ENCODE measurements at places on chromosomes 13 and 19.

GRCh38 chr19:42370626-42371175, 19.4 kb downstream of the CNFN start:
- DNase-seq: no peak

- DNase-seq: no peak
These were observed 7.1 kb downstream of the SMAD9 start for GRCh38 chr13:36912973-36913372.

DNA sequence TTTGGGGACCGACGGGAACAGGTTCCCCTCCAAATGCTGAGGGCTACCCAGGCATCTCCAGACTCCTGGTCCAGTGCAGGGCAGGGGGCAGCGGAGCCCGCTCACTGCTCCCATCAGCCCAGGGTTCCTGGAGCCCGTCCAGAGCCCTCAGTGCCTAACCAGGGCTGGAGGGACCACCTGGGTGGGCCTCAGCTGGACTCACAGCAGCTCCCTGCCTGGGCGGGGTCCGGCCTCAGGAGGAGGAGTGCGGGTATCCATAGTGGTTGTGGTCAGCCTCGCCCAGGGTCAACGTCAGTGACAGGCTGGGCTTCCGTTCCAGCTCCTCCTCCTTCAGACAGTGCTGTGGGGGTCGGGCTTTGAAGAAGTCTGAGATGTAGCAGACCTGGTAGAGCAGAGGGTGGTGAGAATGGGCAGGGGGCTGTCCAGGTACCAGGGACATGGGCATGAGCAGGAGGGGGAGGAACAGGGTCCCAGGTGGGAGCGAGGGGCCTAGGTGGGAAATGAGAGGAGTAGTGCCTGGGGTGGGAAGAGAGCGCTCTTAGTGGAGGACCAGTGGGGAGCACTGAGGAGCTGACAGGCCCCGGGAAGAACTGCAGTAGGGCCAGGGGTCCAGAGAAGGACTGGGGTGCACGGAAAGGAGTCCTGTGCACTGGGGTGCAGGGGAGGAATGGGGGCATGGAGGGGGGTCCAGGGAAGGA, 9.9 kb downstream of the PLPP2 start:
- no peak for DNase-seq

- no peak for DNase-seq
These were observed 1.2 kb downstream of the SAMD1 start for GRCh38 chr19:14089412-14089661.

- no peak for DNase-seq
These were observed 1.7 kb downstream of the CNMD start for GRCh38 chr13:52737965-52738364.

GRCh38 chr19:47679922-47680857, 33.0 kb upstream of the EHD2 start:
- no peak for DNase-seq

GRCh38 chr19:33375837-33376159, 2.3 kb downstream of the CEBPG start:
- no peak for DNase-seq

GRCh38 chr13:92739306-92739818, 487.2 kb upstream of the GPC6 start:
- DNase-seq: no peak

DNA sequence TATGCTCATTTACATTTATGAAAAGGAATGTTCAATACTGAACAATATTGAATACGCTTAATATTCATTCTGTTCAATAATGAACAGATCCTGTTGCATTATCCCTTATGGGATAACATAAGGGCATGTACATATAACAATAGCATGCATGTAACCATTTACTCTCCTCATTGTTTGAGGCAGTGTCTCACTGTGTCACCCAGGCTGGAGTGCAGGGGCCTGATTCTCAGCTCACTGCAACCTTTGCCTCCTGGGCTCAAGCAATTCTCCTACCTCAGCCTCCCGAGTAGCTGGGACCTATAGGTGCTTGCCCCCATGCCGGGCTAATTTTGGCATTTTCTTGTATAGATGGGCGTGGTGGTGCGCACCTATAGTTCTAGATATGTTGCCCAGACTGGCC, 4.8 kb upstream of the DGKH start:
- DNase-seq: no peak

DNA sequence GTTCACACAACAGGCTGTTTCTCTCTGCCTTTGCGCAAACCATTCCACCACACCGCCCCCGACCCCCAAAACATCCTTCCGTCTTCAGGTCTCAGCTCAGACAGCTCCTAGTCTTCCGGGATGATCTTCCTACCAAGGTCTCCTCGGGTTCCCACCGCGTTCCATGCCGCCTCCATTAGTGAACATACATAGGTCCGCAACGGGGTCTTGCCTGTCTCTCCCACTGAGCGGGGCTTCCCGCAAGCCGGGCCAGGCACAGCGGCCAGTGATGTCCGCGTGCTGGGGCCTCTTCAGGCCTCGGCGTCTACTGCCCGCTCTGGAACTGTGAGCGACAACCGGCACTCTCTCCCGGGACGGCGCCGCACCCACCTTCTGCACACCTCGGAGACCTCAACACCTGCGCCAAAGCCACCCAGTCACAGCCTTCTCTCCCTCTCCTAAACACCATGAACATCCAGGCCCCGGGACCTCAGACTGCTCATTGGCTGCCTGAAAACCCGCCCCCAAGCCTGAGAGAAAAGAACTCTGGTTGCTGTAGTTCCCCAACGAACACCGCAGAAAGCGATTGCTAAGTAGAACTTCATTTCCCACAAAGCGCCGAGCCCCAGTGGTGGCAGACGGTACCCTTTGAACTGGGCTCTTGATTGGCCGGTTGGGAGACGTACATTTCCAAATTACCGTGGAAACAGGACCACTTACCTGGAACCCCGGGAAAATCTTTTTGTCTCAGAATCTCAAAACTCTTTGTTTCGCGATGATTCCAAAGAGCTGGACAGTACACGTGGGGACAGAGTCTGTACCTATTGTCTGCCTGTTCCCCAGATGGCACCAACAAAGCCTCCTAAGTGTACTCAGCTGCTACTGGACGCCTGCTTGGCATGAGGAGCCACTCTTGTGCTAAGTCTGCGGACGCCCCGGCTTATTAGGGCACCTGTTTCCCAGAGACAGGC, 9.5 kb downstream of the DYRK1B start:
- peak; percentile 91 for DNase-seq

GRCh38 chr19:32343550-32344262, 1.7 kb upstream of the ZNF507 start:
- DNase-seq: no peak

DNA sequence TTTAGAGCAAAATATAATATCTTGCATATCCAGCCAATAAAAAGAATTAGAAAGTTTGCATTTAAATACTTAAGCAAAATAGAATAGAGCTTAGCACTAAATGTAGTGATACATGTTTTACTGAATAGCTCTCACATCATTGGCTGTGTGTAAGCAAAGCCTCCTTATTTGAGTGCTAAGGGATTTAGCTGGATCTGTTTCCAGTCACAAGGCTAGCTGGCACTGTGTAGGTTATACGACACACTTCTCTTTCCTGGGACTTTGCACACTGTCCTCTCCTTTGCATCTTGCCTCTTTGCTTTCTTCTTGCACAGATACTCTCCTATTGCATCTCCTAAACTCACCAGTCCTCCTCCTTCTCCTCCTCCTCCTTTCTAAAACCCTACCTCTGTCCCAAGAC, 423.8 kb downstream of the KLF5 start:
- no peak for DNase-seq

DNA sequence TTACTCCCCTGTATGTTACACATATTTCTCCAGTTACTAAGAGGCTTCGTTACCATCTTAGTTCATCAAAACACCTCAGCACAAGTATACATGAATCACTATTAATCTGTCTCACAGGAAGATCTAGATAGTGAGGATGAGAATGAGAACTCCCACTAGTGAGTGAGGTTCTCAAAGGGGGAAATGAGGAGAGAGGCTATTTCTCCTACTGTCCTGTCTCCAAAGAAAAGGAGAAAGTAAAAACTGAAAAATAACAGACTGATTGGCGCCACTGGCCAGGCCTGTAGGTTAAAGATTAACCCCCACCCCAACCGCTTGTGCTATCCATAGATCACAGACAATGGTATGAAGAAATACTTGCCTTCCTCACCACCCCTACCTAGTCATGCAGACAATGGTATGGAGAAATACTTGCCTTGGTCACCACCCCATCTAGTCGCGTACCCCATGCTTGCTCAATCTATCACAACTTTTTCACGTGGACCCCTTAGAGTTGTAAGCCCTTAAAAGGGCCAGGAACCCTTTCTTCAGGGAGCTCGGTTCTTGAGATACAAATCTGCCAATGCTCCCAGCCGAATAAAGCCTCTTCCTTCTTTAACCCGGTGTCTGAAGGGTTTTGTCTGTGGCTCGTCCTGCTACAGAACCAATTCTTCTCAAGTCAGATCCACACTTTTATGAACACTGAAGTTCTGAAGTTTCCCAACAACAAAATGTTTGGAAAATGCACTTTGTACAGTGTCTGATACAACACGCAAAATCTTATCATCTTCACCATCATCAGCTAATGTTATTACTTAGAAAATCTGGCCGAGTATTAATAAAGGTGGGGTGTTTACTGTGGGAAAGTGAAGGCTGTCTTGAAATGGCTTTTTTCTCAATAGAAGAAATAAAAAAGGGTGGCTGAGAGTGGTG, 598.1 kb downstream of the UQCRFS1 start:
- no peak for DNase-seq

DNA sequence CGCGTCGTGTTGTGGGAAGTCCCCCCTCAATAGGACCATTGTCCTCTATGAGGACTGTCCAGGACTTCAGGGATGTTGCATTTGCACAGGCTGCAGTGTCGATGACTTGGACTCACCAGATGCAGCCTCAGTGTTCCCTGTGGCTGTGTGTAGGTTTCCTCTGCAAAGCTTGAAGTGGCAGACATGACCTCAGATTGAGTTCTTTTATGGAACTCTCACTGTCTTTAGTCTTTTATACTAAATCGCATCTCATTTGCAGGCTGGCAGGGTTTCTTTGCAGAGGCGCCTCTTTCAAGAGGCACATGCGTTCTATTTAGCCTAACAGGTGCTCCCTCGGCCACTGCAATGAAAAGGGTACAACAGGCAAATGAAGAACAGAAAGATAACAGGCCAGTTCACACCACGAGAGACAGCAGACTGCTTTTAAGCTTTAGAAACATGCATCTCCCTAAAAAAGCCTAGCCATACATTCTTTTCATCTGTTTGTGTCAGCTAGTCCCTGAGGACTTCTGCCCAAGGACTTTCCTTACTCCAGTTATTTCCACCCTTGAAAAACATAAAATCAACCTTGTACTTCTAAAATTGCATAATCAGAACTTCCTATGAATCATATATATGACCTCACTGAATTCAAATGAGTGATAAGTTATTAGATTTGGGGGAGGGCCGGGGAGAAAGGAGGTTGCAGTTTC, 118.4 kb downstream of the RAB20 start:
- no peak for DNase-seq

DNA sequence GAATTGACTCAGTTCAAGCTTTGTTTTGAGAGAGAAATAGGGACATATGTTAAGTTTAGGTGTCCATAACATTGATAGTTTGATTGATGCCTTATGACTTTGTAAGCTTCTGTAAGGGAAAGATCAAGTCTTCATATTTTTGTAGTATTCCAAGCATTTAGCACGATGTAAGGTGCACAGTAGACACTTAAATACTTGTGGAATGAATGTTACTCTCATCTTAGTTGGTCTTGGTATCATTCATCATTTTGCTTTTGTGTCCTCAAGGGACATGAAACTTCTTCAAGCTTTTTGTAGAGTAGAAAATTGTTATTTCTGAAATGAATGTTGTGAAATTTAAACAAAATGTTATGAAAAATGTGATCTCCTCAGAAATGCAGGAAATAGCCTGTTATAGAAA, 10.1 kb downstream of the TDRD3 start:
- DNase-seq: no peak

- DNase-seq: no peak
These were observed 137.9 kb upstream of the LSM14A start for GRCh38 chr19:34034318-34034846.

DNA sequence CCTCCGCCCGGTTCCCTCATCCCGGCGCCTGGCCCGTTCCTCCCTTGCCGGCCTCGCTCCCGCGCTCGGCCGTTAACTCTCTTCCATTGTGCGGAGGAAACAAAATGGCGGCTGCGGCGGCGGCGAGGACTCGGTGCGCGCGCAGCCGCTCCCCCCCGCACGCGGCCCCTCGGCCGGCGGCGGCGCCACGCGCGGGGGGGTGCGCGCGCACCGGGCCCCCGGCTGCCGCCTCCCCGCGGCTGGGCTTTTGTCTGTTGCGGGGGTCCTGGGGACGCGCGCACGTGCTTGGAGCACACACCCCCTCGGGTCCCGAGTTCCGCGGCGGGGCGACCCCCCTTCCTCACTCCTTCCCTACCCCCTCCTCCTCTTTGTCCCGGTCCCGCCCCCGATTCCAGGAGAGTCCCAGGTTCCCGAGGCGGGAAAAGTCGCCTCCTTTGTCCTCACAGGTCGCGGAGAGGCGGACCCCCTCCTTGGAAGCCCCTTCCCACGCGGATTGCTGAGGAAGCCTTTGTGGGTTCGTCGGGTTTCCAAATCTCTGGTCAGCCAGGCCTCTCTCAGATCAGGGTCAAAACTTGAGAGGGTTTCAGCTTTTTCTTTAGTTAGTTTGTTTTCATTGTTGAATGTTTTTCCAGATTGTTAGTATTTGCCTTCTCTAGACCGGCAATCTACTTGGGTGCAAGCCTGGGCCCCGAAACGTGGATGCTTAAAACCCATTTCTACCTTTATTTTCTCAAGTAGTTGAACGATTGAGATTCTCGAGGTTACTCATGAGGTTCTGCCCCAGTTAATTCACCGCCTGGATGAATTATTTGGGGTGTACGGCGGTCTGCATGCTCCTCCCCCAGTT, 687 bp downstream of the ILF3 start:
- DNase-seq: peak; percentile 75

DNA sequence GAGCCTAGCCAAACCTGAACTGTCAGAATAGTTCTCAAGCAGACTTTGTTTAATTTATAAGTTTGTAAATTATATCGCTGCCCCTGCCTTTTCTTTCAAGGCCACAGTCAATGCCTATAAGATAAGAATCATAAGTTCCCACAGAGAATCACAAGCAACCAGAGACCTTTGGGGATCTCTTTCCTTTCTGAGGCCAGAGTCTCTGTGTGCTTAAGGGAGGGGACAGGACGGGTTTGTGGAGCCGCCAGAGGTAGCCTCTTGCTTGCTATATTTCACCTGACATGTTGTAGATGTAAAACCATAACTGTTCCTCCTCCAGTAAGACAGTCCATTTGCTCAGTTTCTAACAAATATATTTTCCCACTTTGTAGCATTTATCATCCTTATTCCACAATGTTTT, 458.8 kb downstream of the RFC3 start:
- DNase-seq: no peak

GRCh38 chr19:3131168-3131567, 4.7 kb upstream of the GNA15 start:
- DNase-seq: no peak

- DNase-seq: no peak
These were observed 359.2 kb upstream of the OBI1 start for GRCh38 chr13:79018166-79018565.
